Muscle of back (tissue), 13 donors: ENCODE measurements at places on chromosomes 3 and 15.

DNA sequence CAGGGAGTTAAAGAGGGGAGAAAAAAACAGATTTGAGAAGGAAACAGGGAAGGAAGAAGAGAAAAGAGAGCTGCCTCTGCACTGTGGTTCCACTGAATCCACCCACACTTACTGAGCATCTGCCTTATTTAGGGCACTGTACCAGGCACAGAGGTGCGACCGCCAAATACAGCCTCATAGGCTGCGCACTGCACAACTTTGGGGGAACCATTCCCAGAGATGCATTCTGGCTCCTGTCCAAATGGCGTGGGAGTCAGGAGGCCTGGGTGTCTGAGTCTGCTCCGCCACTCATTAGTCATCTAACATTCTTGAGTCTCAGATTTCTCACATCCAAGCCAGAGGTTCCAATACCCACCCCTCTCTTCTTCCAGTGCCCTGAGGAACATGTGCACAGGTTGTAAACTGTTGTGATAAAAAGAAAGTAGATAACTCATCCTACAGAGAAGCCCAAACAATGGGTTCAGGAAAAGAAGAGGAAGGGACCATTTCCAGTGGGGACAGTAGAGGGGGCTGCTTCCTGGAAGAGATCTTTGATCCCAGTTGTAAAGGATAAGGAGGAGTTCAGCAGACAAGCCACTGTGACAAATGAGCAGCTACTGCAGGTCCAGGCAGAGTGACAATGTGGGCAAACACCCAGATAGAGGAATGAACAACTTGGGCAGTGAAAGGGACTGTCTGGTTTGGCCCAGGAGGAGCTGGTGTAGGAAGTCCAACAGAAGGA lies 254.6 kb downstream of the UACA start:
- DNase-seq = no peak

GRCh38 chr3:64431526-64432091 lies 206.3 kb upstream of the PRICKLE2 start:
- DNase-seq = no peak

DNA sequence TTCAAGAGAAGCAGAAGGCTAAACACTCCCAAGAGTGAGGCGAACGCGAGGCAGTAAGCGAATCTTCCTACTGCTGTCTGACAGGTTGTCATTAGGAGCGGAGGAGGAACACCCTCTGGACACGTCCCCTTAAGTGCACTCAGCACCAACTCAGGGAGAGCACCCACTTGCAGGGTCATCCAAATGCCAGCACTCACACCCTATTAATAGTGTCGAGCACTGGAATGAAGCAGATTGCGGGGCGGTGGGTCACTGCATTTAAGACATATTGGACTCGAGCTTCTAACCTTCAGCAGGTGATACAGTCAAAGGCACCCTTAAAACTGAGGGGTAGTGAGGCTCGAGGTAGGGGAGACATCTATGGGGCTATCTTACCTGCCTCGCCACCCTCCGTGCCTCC lies 28.7 kb downstream of the SH3BP5 start:
- DNase-seq = no peak

- no peak for DNase-seq
Measured at GRCh38 chr15:40843261-40843884, 475 bp upstream of the SPINT1 start.

DNA sequence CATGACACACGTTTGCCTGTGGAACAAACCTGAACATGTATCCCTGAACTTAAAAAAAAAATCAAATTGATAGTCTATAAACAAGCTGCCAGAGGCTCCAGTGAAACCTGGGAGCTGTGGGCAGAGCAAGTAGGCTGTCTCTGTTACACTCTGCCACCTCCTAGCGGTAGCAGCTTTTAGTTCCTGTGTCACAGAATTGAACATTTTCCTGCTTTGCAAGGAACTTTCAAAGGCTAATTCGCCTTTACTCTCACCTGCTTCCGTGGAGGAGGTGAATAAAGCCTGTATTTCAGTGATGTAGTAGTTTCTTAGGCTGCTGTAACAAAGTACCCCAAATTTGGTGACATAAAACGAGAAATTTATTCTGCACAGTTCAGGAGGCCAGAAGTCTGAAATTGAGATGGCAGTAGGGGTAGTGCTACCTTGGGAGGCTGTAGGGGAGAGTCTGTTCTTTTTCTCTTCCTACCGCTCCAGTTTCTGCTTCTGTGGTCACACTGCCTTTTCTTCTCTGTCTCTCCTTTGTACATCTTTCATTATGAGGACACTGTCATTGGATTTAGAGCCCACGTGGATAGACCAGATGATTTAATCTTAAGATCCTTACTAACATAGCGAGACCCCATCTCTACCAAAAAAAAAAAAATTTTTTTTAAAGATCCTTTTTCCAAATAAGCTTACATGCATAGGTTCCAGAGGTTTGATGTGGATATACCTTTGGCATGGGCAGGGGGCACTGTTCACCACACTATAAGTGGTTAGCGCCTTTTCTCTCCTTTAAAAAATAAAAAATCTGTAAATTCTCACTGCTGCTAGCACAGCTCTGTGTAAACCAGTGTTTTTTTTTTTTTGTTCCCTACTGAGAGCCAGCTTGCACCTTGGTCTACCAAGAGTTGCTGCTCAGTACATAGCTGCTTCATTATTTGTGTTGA lies 25.3 kb downstream of the FBXO22 start:
- DNase-seq = no peak

DNA sequence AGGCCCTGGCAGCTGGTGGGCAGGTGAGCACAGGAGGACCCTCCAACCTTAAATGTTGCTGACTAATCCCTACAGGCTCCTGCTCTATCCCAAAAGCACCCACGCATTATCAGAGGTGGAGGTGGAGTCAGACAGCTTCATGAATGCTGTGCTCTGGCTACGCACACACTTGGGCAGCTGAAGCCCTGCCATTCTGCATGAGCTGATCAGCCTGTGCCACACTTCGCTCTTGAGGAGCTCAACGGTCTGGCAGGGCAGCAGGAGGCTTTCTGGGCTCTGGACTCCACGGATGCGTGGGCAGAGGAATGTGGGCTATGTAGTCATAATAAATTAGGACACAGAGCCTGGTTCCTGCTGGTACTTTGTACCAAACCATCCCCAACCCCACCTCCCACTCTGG lies 6.1 kb downstream of the MST1 start:
- DNase-seq = no peak
